ENCODE measurements at places on chromosomes 5 and 9.

DNA sequence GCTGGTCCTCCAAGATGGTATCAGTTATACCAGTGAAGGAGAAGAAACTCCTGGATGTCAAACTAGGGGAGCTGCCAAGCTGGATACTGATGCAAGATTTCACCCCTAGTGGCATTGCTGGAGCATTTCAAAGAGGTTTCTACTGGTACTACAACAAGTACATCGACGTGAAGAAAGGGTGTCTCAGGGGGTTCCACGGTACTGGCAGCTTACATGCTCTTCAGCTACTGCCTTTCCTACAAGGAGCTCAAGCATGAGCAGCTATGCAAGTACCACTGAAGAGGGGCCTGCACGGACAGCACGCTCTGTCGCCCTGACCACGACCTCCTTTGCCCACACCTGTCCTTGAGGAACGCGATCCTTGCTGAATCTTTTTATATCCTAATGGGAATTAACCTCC lies 19.5 kb downstream of the ACTL7B start:
- DNase-seq = no peak

DNA sequence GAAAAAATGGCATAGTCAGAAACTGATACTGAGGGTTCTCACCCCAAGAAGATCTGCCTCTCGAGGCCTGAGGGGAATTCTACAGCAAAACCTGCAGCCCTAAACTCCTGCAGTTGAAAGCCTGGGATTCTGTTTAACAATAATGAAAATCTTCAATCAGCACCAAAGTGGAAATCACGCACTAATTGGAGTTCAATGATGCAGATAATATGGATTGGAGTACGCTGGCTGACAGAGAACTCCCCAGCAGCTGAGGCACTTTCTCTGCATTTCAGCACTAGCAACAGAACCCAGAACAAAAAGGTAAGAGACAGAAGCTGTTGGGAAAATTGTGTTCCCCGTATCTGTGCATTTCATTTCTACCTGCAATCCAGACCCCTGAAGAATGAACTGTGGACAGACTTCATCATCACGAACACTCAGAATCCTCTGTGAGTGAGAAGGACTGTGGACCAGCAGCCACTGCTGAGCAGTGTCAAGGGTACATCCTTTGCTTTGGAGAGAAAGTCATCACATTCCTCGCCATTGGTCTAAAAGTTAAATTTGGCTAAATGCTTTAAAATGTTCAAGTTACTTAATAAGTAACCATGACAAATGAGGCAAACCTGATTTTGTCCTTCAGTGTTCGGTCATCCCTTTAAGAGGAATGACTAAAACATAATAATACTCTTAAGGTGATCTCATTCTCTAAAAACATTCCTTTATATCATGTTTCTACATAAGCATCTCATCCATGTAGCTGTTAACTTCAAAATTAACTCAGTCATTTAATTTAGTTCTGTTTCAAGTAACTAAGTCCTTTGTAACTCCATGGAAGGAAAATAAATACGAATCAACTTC lies 126.1 kb downstream of the GAS1 start:
- peak; percentile 60 for DNase-seq

- DNase-seq = peak; percentile 49
Measured at GRCh38 chr9:13485068-13485596, 205.6 kb upstream of the MPDZ start.

- peak; percentile 79 for DNase-seq
Measured at GRCh38 chr5:97629276-97629675, 446.2 kb upstream of the RIOK2 start.

DNA sequence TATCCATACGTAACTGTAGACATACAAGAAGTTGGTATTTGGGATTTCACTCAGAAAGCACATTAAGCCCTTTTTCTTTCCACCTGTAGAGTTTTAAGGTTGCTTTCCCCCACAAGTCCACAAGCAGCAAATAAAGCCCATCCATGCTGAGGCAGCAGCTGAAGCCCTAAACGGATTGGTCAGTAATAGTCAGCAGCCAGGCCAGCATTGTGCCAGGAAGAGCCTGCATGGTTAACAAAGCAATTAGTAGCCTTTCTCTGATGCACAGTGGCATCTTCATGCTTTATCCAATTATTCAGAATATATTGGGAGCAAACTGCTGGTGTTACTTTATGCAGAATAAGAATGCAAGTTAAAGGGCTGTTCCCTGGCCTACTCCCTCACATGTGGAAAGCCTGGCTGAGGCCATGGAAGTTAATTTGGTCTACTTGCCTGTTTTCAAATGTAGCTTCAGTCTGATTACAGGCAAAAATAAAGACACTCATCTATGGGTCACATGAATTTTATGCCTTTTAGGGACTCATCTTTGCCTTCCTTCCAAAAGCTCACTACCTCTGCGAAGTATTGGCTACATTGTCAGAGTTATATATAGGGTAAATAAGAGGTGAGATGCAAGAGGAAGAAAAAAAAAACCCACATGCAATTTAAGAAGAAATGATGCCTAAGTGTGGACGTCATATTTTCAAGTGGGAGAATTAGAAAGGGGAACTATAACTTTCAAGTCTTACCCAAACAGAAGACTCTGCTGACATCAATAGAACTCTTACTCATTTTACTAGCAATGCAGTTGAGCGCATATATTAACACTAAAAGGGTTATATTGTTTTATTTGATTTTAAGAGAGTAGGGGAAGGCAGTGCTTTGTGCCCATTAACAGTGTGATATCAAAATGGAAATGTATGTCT lies 15.9 kb downstream of the EBF1 start:
- no peak for DNase-seq

DNA sequence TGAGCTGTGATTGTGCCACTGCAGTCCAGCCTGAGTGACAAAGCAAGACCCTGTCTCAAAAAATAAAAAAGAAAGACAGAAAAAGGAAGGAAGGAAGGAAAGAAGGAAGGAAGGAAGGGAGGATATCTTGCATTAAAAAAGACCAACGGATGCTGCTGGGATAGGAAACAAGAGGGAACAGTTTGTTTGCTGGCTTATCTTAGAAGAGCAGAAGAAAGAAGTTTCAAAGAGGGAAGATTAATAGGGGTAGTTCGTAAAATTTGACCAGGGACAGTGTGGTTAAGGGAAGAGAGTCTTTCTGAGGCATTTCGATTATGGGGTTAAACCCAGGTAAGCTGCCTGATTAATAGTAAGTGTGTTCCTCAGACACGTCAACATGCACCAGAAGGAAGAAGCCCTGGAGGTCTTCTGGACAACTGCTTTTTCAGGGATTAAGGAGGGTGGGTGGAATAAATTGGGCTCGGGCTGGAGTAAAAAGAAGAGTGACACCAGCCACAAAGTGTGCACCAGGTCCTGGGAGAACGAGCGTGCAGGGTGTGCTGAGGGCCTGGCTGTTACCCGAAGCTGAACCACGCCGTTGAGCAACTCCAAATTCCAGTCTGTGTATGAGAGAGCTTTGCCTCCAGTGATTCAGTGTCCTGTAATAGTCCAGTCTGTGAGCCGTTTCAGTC lies 24.8 kb downstream of the FYB1 start:
- peak; percentile 54 for DNase-seq

DNA sequence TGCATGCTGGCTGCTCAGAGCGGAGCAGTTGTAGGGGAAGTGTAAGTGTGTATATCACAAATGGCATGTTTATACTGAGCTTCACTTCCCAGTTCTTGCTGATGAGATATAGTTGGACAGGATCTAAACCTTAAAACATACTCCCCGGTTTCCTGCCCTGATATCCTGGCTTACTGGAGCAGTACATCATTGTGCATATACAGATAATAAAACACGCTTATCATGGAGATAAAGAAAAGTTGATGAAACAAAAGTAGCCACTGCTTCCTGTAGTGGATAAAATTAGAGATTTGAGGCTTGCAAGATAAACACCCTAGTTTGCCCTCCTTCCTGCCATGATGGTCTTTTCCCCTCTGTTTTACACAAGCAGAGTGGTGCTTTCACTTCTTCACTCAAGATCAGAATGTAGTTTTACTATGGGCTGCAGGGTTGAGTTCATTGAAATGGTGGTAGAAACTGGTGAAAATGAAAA lies 15.0 kb downstream of the NPR3 start:
- DNase-seq = no peak

DNA sequence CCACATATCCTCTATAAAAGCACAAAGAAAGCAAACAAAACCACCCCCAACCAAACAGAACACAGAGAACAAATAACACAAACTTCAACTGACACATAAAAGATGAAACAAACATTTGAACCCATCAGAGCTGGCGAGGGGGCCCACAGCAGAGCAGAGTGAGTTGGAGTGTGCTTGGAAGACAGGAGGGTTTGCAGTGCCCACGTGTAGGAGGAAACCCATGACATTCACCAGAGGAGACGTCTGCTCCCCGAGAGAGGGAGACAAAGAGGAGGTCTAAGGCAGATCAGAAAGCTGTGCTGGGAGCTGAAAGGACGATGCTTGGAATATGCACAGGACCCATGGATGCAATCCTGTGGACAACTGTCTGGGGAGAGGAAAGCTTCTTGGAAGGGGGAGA lies 27.0 kb downstream of the MRPL36 start:
- DNase-seq = peak; percentile 31

DNA sequence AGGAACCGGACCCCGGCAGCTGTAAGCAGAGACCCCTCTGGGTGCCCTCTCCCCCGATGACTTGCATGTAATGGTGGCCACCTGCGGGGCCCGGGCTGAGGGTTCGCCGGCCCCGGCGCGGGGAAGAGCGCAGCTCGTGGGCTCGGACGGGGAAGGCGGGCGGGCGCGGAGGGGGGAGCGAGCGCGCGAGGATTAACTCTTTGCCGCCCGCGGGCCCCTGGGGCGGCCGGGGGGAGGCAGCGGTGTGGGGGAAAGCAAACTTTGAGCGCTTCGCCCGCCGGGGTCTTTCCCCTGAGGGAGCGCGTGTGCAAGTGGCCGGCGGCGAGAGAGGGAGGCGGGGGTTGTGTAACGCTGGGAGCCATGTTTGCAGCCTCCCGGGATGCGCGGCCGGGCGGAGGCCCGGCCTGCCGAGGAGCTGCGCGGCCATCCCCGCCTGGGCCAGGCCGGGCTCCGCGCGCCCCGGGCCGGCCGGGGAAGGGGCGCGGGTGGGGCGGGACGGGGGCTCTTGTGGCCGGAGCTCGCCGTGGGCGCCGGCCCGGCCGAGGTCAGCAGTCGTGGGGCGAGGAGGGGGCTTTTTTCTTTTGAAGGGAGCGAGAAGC lies 547 bp downstream of the ANP32B start:
- DNase-seq = peak; percentile 48

DNA sequence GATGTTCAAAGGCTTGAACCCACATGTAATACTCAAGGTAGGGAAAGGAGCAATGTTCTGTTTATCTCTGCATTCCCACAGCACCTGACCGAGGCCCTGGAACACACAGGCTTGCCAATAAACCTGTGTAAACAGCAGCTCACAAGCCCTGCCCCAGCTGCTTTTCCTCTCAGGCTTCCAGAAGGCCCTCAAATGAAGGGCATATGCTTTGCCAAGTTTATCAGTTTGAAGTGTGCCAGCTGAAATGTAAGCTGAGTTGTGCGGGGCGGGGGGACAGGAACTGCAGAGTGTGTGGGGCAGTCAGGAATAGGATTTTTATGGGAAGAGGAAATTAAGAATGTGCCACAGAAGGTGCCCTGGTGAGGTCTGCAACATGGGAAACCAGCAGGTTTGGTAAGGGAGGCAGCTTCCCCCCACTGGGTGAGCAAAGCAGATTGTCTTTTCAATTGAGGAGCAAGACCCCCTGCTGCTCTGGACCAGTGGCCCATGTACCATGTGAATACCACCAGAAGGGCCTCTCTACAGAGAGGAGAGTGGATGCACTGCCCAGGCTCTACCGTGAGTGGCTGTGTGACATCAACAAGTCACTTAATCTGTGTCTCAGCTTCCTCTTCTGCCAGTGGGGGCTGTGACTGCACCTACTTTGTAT lies 194.8 kb downstream of the SPOCK1 start:
- DNase-seq = no peak

DNA sequence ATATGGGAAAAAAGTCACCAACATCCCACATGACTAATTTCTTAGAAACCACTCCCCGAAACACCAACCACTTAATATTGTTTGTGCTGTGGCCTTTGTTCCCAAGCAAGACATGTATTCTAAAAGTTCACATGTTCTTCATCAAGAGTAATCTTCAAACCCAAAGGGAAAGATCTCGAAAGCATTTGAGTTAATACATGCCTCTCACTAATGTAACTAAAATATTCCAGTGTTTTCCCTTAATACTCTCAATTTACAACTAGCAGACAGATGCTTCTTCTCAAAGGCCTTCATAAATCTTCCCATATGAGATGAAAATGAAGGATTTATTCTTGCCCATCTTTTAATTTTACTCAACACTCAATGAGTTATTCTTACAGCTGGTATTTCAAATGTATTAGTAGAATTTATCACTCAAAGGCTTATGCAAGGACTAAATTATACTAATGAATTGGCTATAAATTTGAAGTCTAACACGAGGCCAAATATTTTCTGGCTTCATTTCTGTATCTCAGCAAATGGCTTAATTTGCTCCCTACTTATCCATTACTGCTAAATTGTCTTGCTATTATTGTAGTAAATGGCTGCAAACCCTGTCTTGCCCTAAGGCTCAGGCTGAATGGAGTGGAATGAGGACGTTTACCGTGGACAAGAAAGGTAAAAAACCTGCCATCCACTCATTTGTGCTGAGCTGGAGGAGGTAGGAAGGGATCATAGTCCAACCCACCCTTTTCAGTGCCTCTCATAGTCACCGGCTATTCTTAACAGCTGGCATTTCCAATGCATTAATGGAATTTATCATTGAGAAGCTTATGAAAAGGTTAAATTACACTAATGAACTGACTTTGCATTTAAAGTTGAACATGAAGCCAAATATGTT lies 474.4 kb downstream of the RASEF start:
- DNase-seq = no peak

DNA sequence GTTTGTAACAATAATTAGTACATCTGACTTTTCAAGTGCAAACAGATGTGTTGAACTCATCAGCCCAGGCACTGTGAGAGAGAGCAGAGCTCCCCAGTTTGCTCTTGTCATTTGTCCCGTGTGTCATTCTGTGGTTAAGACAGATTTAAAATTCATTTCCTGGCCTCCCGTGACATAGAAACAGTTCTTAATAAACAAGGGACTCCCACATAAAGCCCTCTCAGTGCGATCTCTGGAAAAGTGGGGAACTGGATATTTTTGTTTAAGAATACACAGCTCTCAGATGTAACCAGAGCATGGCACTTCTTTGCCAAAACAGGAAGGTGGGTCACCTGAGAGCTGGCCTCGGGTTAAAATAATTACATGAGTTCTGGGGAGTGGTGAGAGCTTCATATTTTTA lies 58.6 kb downstream of the PRKACG start:
- no peak for DNase-seq

DNA sequence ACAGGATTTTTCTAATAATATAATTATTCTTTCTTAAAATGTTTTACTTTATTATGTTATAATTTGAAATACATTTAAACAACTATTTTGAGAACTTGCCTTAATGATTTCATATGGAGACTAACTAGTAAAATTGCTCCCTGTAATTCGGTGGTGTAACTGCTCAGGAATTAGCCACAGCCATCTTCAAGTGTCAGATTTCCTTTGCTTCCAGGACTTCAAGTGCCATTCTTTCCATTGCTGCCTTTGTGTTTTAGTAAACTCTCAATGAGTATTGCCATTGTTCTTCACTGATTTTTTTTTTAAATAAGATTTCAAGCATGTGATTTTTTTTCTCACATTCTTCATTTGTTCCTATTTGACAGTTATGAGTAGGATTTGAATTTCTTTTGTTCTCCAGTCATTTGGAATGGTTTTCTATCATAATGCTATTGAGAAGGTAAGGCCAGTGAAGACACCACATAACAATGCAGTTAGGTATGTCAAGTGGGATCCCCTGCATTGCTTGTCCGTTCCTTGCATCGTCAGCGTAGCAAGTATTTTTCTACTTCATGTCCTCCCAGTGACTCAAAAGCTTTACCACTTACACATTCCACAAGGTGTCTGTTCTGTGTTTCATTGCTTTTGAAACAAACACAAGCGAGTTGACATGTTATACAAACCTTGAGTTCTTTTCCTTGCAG lies 83.7 kb downstream of the LNPEP start:
- peak; percentile 41 for DNase-seq

All from fibroblast of skin of scalp (primary cell).